ENCODE measurements at places on chromosomes 7 and 10.

DNA sequence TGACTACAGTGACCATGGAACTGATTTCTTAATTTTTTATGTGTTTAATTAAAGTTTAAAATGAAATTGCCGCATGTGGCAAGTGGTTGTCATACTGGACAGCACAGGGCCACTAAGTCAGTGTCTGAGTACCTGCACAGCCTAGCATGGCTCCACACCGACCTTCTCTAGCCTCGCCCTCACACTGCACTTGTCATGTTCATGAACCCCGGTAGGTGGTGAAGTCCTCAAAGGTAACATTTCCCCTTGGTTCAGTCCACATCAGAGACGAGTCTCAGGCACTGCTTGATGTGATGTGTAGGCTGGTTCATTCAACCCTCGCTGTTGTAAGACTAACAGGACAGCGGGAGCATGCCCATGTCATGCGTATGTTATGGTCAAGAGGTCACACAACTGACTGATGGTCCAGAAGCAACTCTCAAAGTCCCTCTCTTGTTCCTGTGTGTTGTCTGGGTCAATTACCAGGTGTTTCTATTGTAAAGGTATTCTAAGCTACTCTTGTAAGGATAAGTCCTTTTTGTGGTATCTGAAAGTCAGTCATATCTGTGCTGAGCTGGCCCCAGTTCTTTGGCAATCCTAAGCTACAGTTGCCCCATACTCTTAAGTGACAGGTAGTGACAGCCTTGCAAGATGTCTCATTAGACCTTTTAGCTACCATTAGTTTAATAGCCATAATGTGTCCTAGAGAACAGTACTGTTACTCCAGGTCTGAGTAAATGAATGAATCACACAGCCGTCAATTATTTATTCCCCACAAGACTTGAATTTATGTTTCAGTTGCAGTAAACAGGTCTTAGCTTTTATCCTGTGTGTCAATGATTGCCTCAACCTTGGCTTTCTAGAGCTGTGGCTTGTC lies 32.9 kb upstream of the ZC3HAV1L start:
- DNase-seq, result no peak

DNA sequence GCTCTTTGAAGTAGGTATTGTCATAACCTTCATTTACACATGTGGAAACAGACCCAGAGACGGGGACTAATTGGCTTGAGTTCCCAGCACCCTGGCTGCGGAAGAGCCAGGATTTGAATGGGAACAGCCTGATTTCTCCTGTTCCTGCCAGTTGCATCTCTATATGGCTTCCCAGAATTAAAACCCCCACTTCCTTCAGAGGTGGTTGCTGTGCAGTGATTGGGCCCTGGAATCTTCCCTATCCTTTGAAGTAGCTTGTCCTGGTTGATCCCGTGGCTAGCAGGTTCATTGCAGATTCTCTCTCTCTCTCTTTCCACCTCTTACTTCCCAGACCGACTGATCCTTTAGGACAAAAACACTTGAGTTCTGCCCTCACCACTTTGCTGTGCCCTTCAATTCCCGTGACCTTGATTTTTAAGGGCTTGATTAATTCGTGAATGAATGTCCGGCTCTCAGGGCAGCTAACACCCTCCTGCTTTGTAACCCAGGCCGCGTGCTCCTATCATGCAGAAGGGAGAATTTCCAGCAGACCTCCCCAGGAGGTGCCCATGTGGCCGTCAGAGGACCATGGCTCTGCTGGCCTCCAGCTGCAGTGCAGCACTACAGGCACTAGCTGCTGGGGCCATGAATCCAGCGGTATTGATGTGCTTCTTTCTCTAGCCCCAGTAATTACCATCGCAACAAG lies 120.6 kb upstream of the AGK start:
- no peak for DNase-seq

DNA sequence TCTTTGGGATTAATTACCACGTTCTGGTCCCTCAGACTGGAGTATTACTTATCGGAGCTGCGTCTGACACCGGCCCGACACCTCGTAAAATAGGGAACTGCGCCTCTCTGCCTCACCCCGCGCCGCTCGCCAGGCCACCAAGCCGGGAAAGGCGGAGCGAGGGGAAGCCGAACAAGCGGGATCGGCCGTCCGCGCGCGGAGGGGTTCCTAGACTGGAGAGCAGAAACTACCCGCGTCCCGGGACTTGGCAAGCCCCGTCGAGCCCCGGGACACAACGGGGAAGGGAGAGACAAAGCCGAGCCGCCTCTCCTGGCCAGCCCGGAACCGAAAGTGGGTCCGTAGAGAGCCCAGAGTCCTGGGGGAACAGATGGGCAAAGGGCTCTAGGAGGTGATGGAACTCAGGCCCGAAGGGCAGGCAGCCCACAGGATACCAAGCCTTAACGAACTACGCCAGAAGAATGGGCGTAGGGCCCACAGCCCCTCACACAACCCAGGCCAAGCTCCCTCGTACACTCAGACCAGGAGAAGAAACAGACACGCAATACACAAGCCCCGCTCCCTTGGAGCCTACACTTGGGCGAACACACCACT lies 6.5 kb downstream of the LBX1 start:
- no peak for DNase-seq

GRCh38 chr7:98215561-98216495 lies 4.6 kb downstream of the BHLHA15 start:
- DNase-seq, result no peak

- DNase-seq, result peak; percentile 59
These were observed 29.2 kb downstream of the COA1 start for GRCh38 chr7:43700059-43700501.

GRCh38 chr10:91665842-91666241 lies 33.0 kb upstream of the PPP1R3C start:
- no peak for DNase-seq

DNA sequence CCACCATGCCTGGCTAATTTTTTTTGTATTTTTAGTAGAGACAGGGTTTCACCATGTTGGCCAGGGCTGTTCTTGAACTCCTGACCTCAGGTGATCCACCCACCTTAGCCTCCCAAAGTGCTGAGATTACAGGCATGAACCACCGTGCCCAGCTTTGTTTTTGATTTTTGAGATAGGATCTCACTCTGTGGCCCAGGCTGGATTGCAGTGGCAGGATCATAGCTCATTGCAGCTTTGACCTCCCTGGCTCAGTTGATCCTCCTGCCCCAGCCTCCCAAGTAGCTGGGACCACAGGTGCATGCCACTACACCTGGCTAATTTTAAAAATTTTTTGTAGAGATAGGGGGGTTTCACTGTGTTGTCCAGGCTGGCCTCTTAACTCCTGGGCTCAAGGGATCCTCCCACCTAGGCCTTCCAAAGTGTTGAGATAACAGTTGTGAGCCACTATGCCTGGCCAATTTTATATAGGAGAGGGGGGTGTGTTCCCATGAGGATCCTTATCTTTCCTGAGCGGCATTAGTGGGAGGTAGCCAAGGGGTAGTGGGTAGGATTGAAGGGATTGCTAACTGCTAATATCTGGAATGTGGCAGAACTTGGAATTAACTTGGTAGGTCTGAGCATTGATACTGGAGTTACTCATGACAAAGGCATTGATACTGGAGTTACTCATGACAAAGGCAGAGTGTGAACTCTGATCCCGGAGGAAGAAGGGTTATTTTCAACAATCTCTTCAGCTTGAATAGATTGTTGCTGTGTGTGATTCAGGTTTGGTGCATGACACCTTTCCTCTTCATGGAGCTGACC lies 1.0 kb upstream of the NOLC1 start:
- no peak for DNase-seq

DNA sequence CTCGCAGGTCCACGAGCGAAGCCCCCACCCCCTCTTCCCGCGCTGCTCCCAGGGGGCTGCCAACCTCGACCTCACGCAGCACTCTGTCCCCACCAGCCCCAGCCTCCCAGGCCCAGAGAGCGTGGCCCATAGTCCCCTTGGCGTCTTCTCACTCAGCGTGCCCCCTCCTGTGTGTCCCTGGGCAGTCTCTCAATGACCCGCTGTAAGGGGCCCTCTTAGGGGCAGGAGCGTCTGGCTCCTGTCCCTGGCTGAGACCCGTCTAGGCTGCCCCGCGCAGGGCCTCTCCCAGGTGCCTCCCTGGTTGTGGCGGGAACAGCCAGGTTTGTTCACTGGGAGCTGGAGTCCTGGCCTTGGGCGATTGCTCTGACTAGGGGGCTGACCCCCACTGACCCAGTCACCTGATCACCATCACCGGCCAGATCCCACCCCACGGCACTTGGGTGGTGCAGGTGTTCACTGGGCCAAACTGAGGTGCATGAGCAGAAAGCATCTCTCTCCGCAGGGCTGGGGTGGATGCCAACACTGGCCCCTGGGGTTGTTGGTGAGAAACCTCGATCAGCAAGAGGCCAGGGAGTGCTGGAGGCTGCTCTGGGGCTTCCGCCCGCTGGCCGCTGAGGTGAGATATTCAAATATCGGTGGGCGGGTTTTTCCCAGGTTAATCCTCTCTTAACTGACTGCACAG lies 12.6 kb upstream of the WDFY4 start:
- no peak for DNase-seq

- no peak for DNase-seq
These were observed 87.2 kb upstream of the RPA3 start for GRCh38 chr7:7805511-7806153.

GRCh38 chr10:52257692-52258075 lies 56.4 kb upstream of the DKK1 start:
- no peak for DNase-seq

GRCh38 chr7:102009628-102010027 lies 192.2 kb downstream of the CUX1 start:
- DNase-seq, result no peak
